Ureter (tissue), 1 donor: ENCODE measurements at places on chromosomes 6 and 20. TPM values are rescaled to one million over a fixed set of nuclear protein-coding genes. Genes with fewer than 3 reads are reported as not detected.

- DNase-seq, result no peak
These were observed 205.7 kb downstream of the EPM2A start for GRCh38 chr6:145529582-145529981.

GRCh38 chr6:162712694-162713093 lies 14.9 kb downstream of the PRKN start:
- no peak for DNase-seq

The MLN gene
- total RNA-seq, result not detected

GRCh38 chr20:1823450-1823844 lies 71.8 kb upstream of the SIRPA start:
- no peak for DNase-seq

- DNase-seq, result no peak
These were observed 462.9 kb downstream of the ADGRB3 start for GRCh38 chr6:69097948-69098347.

The SLC17A3 gene
- not detected for total RNA-seq

- no peak for DNase-seq
These were observed 10.1 kb upstream of the SCUBE3 start for GRCh38 chr6:35203680-35204079.

The SIGLEC1 gene
- total RNA-seq, result 9.5 TPM

DNA sequence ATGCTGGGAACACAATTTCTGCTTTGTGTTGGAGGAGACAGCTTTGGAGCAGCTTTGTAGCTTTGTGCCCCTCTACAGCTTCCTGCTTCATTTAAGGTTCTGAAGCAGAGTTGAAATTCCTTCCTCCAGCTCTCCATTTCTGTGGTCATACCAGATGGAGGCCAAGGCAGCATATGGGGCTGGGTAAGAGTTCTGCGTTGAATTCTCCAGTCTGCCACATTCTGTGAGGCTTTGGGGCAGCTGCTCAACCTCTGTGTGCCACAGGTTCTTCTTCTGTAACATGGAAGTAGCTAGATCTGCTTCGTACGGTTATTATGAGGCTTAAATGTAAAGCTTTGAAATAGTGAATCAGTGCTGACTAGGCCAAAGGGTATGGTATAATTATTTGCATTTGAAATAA lies 2.9 kb upstream of the TRIM26 start:
- DNase-seq, result no peak

The PHF3 gene
- total RNA-seq, result 63.8 TPM

DNA sequence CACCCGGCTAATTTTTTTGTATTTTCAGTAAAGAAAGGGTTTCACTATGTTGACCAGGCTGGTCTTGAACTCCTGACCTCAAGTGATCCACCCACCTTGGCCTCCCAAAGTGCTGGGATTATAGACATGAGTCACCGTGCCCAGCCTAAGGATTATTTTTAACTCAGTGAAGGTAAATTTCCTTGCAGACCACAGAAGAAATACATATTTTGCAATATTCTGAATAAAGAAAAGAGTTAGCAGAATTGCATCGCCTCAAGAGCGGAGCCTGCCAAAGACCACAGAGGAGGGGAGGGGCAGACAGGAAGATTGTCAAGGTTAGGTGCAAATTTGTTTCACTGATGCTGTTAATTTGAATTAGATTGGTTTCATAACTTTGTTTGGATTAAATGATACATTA lies 47.4 kb downstream of the SOD2 start:
- DNase-seq, result no peak

The TEAD3 gene
- 60.3 TPM for total RNA-seq
